IMR-90 (cell line): ENCODE measurements at places on chromosomes 7 and 10. TPM values are rescaled to one million over a fixed set of nuclear protein-coding genes. Genes with fewer than 3 reads are reported as not detected.

CBX3 gene
- 65.6 and 76.5 TPM in 2 replicates for polyA plus RNA-seq

OPN1SW gene
- not detected in 2 replicates for polyA plus RNA-seq

SCIN gene
- polyA plus RNA-seq = 0.05 TPM in 1 of 2 replicates, not detected in the other

VENTX gene
- polyA plus RNA-seq = not detected in 2 replicates

FZD8 gene
- polyA plus RNA-seq = 3.9 and 4.8 TPM in 2 replicates

CHN2 gene
- polyA plus RNA-seq = not detected in 2 replicates

- H3K27me3 ChIP-seq = no peaks in the 10 kb centered on the region
- DNase-seq = no peak
- no peak overlapping the region for H3K27ac ChIP-seq
- H3K4me3 ChIP-seq = no peak overlapping the region
Observed at GRCh38 chr7:82376739-82377138, 66.8 kb downstream of the CACNA2D1 start.

- no peak for DNase-seq
- H3K36me3 ChIP-seq = peaks cover 62% of the 10 kb centered on the region
- no peaks in the 10 kb centered on the region for H3K27me3 ChIP-seq
- no peak overlapping the region for H3K27ac ChIP-seq
- H3K4me3 ChIP-seq = no peak overlapping the region
Observed at GRCh38 chr7:44212018-44212417, 11.2 kb downstream of the YKT6 start.

- H3K4me3 ChIP-seq = no peak overlapping the region
- DNase-seq = no peak
- no peak overlapping the region for H3K27ac ChIP-seq
Observed at GRCh38 chr7:2595258-2595860, 36.4 kb upstream of the TTYH3 start.

DNA sequence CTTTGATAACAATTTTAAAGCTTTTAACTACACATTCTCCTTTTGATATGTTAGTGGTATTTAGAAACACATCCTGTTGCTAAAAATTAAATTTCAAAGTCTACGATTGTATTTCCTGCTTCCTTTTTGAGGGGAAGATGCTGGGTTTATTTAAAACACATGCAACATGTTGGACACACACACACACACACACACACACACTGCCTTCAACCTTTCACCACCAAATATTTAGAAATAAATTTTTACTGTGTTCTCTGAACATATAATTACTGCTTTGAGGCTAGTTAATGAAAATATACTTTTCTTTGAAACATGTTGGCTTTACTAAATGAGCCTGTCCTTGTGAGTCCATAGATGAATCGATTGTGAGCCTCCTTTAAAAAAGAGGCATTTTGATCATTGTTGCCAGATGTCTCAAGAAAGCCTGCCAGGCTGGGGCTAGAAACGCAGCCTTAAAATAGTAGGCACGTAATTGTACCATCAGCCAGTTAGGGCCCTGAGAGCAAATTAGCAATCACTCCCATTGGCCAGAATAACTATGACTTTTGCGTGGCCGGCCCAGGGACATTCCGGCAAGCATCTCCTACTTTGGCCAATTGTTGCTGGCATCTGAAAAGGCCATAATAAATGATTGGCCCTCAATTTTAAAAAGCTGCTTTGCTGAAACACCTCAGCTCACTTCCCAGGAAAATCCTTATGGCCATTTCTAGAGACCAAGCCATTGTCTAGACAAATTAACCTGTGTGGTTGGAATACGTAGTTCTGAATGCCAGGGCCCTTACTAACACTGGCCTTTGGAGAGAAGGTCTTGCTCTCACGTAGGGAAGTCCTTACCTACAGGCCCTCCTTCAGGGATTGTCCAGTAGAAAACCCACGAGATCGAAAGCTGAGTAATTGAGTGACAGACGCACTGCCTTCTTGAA lies 9.9 kb upstream of the TEX36 start:
- H3K27me3 ChIP-seq = peaks cover 7% of the 10 kb centered on the region
- H3K36me3 ChIP-seq = no peaks in the 10 kb centered on the region
- H3K4me1 ChIP-seq = peaks cover 5% of the 10 kb centered on the region; the same call in 1 of the 2 replicates
- peak; percentile 7 for DNase-seq

DNA sequence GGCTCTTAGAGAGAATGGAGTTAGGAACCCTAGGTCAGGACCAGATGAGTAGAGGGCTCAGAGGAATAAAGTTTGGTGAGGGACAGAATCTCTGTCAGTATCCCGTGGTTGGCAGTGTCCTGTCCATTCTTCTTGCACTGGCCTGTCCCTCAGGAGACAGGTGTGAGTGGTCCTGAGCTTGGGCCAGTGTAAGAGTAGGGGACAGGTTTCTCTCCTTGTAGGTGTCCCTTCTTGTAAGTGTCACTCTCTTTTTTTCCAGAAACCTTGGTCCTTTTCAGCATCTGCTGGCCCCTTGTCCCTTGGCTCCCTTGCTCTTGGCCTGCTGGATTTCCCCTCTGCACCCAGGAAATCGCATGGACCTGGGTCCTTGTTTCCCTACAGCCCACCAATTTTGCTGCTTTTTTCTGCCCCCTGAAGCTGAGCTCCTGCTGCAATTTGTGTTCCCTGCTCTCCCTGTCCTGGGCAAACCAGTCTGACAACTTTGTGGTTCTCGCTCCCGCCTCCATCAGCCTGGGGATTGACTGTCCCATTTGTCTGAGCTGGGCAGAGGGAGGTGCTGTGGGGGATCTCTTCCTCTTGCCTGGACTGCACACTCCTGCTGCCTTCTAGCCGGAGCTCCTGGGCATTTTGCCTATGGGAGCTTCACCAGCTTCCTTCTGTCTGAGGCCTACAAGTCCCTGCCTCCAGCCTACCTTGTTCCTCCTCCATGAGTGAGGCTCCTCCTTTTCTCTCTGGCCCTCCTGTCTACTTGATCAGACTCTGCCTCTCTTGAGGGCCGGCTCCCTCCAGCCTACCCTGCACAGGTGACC lies 6.5 kb downstream of the TSPAN14 start:
- no peaks in the 10 kb centered on the region for H3K27me3 ChIP-seq
- peak; percentile 63 for DNase-seq
- no peaks in the 10 kb centered on the region; the same call in 1 of the 2 replicates for H3K36me3 ChIP-seq
- peaks cover 57% of the 10 kb centered on the region for H3K4me1 ChIP-seq
- H3K27ac ChIP-seq = peak overlapping the region; percentile 18; the same call in 1 of the 2 replicates

GRCh38 chr7:130950741-130951140 lies 216.7 kb upstream of the KLF14 start:
- H3K4me1 ChIP-seq = peaks cover 21% of the 10 kb centered on the region
- no peak overlapping the region for H3K27ac ChIP-seq
- H3K4me3 ChIP-seq = no peak overlapping the region
- no peaks in the 10 kb centered on the region for H3K27me3 ChIP-seq
- DNase-seq = no peak
- peaks cover 14% of the 10 kb centered on the region for H3K36me3 ChIP-seq

- H3K27ac ChIP-seq = no peak overlapping the region
- peak; percentile 59 for DNase-seq
- H3K4me3 ChIP-seq = no peak overlapping the region
- no peaks in the 10 kb centered on the region for H3K36me3 ChIP-seq
Observed at GRCh38 chr7:31788445-31788844, 101.4 kb downstream of the PPP1R17 start.

GRCh38 chr10:125554016-125554703 lies 128.8 kb downstream of the TEX36 start:
- DNase-seq = no peak
- no peak overlapping the region for H3K27ac ChIP-seq
- H3K4me3 ChIP-seq = no peak overlapping the region
- H3K27me3 ChIP-seq = no peaks in the 10 kb centered on the region; the same call in 1 of the 2 replicates
- no peaks in the 10 kb centered on the region for H3K36me3 ChIP-seq

DNA sequence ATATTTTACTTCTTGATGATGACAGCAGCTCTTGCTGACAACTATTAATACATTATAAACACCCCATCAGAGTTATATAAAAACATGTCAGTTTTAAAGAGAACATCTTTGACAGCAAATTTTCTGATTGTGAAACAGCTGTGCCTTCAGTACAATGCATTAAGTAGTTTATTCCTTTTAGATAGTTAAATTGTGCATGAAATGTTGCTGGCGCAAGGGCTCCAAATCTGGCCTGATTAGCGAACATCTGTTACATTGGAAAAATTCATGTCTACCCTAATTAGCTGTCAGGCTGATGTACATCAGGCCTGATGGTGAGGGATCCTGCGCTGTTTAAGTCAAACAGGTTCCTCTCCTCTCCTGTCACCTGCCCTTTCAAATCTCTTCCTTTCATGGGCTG lies 171.9 kb upstream of the SP8 start:
- H3K27me3 ChIP-seq = no peaks in the 10 kb centered on the region
- no peaks in the 10 kb centered on the region for H3K36me3 ChIP-seq
- no peaks in the 10 kb centered on the region for H3K4me1 ChIP-seq
- H3K27ac ChIP-seq = no peak overlapping the region
- no peak overlapping the region for H3K4me3 ChIP-seq
- no peak for DNase-seq

DNA sequence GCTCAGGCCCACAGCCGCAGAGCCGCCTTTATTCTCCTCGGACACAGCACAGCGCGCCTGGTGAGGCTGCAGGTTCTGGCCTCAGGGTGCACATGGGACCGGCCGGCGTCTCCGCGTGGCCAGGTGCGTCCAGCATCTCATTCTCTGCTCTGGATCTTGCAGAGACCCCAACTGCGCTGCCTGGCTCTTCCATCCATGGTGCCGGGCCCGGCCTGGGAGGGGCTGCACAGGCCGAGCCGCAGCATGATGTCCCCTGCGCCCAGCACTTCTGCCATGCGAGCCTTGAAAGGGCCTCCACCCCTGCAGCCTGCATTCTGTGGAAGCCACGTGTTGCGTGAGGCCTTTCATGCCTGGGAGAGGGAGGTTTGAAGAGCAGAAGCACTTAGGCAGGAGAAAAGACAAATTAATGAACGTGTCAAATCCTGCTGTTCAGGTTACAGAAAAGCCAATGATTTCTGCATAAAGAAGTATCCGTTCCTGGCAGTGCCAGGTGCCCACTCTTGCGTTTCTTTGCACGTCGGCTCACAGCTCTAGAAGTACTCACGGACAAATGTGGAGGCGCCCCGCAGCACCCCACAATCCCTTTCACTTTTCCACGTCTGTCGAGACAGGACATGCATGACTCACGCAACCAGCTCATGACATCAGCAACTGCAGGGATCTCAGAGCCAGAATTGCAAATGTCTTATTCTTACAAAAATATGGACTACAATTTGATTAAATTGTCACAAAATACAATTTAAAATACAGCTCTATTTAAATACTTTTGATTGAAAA lies 571.4 kb downstream of the DNAJB6 start:
- no peak overlapping the region for H3K4me3 ChIP-seq
- H3K27me3 ChIP-seq = no peaks in the 10 kb centered on the region

DNA sequence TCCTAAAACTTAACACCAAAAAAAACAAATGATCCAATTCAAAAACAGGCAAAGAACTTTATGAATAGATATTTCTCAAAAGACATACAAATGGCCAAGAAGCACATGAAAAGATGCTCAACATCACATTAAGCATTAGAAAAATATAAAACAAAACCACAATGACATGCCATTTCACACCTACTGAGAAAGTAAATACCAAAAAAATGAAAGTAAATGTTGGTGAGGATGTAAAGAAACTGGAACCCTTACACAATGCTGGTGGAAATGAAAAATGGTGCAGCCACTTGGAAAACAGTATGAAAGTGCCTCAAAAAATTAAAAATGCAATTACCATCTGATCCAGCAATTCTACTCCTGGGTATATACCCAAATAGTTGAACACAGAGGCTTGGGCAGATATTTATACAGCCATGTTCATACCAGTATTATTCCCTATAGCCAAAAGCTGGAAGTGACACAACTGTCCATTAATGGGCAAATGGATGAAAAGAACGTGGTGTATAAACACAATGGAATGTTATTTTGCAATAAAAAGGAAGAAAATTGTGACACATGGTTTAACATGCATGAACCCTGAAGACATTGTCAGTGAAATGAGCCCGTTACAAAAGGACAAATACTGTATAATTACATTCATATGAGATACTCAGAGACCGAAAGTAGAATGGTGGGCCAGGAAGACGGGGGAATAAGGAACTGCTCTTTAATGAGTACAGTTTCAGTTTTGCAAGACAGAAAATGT lies 89.0 kb downstream of the JMJD1C start:
- peak; percentile 60 for DNase-seq
- H3K27me3 ChIP-seq = no peaks in the 10 kb centered on the region
- H3K4me3 ChIP-seq = no peak overlapping the region; the same call in 1 of the 2 replicates
- H3K36me3 ChIP-seq = 0 out of 2 replicates have a peak, but pooled peaks cover 1% of the 10 kb centered on the region

- peaks cover 3% of the 10 kb centered on the region; the same call in 1 of the 2 replicates for H3K4me1 ChIP-seq
- no peaks in the 10 kb centered on the region for H3K27me3 ChIP-seq
- H3K4me3 ChIP-seq = no peak overlapping the region
- DNase-seq = peak; percentile 90
- no peak overlapping the region for H3K27ac ChIP-seq
Observed at GRCh38 chr7:46139079-46139478, 218.0 kb upstream of the IGFBP3 start.

DNA sequence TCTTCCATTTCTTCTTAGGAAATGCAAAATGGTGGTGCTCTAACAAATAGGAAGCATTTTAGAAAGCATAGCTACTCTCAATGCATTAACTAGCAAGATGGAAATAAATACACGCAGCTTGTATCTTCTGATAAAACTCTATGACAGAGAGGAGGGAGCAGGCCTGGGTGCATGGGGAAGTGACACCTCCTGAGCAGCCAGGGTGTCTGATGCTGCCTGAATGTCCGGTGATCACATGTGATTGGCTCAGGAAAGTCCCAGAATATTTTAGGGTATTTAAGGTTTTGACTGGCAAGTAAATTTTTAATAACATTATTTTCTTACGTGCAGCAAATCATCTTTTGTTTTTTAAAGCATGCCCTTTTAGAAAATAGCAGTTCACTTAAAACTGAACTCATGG lies 261.0 kb upstream of the KLF6 start:
- no peak overlapping the region for H3K27ac ChIP-seq
- DNase-seq = no peak
- H3K4me3 ChIP-seq = no peak overlapping the region
- no peaks in the 10 kb centered on the region for H3K27me3 ChIP-seq
- H3K36me3 ChIP-seq = no peaks in the 10 kb centered on the region

GRCh38 chr7:155584763-155585531 lies 38.6 kb upstream of the CNPY1 start:
- H3K4me3 ChIP-seq = no peak overlapping the region
- H3K36me3 ChIP-seq = no peaks in the 10 kb centered on the region
- peaks cover 2% of the 10 kb centered on the region; the same call in 1 of the 2 replicates for H3K27me3 ChIP-seq

DNA sequence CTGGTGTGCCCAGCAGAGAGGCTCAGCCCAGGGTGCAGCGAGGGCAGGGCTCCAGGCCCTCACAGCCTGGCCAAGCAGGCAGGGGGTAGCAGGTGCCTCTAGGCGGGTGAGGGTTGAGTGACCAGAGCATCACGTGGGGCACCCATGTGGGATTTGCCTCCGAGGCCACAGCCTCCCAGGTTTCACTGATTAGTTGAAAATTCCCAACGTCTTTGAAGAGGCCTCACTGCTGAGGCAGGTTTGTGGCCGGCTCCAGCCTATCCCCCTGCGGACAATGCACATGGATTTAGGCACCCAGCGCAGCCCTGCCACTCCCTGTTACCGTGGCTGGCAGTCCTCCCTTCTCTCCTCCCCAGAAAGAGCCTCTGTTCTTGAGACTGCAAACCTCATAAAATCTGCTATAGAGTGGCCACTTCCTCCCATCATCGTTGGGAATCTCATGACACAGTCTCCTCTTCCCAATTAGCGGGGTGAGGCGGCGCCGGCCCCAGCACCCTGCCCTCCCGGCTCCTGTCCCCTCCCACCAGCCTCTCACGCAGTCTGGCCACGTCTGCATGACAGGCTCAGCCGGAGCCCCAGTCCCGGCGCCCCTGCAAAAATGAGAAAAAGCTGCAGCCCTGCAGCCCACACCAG lies 10.8 kb downstream of the MYL10 start:
- no peak for DNase-seq
- H3K27me3 ChIP-seq = peaks cover 41% of the 10 kb centered on the region
- H3K4me1 ChIP-seq = no peaks in the 10 kb centered on the region; the same call in 1 of the 2 replicates
- no peak overlapping the region for H3K27ac ChIP-seq

GRCh38 chr10:36703179-36703578 lies 422.2 kb upstream of the ANKRD30A start:
- H3K4me1 ChIP-seq = no peaks in the 10 kb centered on the region
- no peak for DNase-seq
- H3K4me3 ChIP-seq = no peak overlapping the region
- no peaks in the 10 kb centered on the region for H3K27me3 ChIP-seq
- no peak overlapping the region for H3K27ac ChIP-seq
- H3K36me3 ChIP-seq = no peaks in the 10 kb centered on the region
